Tibial nerve (tissue), 4 donors: ENCODE measurements at places on chromosomes 1 and 21. TPM values are rescaled to one million over a fixed set of nuclear protein-coding genes. Genes with fewer than 3 reads are reported as not detected.

The LRRC3 gene
- total RNA-seq, result 3.8 TPM

The PRAMEF11 gene
- not detected for total RNA-seq

The SLFNL1 gene
- 2.4 TPM for total RNA-seq

The CD34 gene
- total RNA-seq, result 52.5 TPM

The TMEM35B gene
- 66.5 TPM for total RNA-seq

The MMP23B gene
- total RNA-seq, result 2.7 TPM

The TAF12 gene
- total RNA-seq, result 22.7 TPM

The CLEC20A gene
- total RNA-seq, result 4.6 TPM

The CRNN gene
- total RNA-seq, result not detected

The LMX1A gene
- total RNA-seq, result not detected

The CADM3 gene
- total RNA-seq, result 88.1 TPM

The HSPA6 gene
- 4.2 TPM for total RNA-seq

The CFHR2 gene
- not detected for total RNA-seq

The PFKFB2 gene
- total RNA-seq, result 8.4 TPM

The RERE gene
- 98.8 TPM for total RNA-seq

The BRDT gene
- not detected for total RNA-seq

The CFAP141 gene
- total RNA-seq, result not detected

The INKA2 gene
- 6.3 TPM for total RNA-seq

The CFAP57 gene
- 0.22 TPM for total RNA-seq

The KCNK1 gene
- total RNA-seq, result 3.8 TPM

The CYP4Z1 gene
- total RNA-seq, result 8.5 TPM

The HSD3B1 gene
- not detected for total RNA-seq

The GPR25 gene
- not detected for total RNA-seq

The RIPPLY3 gene
- total RNA-seq, result not detected

The MYBPHL gene
- not detected for total RNA-seq

The GIPC2 gene
- total RNA-seq, result 6.9 TPM

The ASAP3 gene
- 98.6 TPM for total RNA-seq

The TAS1R1 gene
- total RNA-seq, result 0.22 TPM

The ZNF695 gene
- 0.22 TPM for total RNA-seq

The MAGI3 gene
- total RNA-seq, result 21.3 TPM

The ASTN1 gene
- total RNA-seq, result not detected

The SLC16A4 gene
- total RNA-seq, result 16.3 TPM

The PLA2G2C gene
- not detected for total RNA-seq

The CD48 gene
- total RNA-seq, result 2.4 TPM

The CACNA1S gene
- total RNA-seq, result not detected

The C4BPB gene
- total RNA-seq, result 0.90 TPM

The IL6R gene
- 31.6 TPM for total RNA-seq

The TSPAN1 gene
- total RNA-seq, result 8.1 TPM

The SDC3 gene
- 78.9 TPM for total RNA-seq

The OR2T11 gene
- total RNA-seq, result not detected

The MATN1 gene
- not detected for total RNA-seq

The TMEM54 gene
- 35.1 TPM for total RNA-seq

The PRELP gene
- 125 TPM for total RNA-seq

The FAM110D gene
- 11.9 TPM for total RNA-seq

The IFNLR1 gene
- 1.5 TPM for total RNA-seq

The RHEX gene
- 1.2 TPM for total RNA-seq
